CD4-positive, alpha-beta T cell treated with Interleukin-4 for 1 hour (primary cell): ENCODE measurements at places on chromosomes 12 and 14.
A peak's percentile ranks its signal among the peaks of the same experiment; 100 is the strongest.

DNA sequence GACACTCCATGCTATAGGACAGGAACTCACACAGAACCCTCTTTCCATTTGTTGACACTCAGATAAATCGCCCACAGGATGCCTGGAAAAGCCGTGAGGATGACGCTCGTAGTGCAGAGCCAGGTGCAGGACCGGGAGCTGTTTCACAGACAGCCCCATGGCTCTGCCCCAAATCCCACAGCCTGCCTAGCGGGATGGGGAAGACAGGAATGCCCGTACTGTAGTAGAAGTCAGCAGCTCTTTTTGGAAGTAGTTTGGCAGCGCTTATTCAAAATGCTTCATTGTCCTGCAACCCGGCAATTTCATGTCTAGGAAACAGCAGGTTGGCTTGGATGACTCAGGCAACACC is 41.6 kb downstream of the JAG2 start:
- no peak for DNase-seq

- no peak for DNase-seq
Observed at GRCh38 chr12:76976777-76977382, 88.5 kb downstream of the E2F7 start.

DNA sequence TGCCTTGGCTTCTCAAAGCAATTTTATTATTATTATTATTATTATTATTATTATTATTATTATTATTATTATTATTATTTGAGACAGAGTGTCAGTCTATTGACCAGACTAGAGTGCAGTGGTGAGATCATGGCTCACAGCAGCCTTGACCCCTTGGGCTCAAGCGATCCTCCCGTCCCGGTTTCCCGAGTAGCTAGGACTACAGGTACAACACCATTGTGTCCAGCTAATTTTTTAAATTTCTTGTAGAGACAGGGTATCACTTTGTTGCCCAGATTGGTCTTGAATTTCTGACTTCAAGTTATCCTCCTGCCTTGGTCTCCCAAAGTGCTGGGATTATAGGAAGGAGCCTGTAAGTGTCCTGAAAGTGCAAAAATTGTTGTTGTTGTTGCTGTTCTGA is 11.6 kb upstream of the AP4S1 start:
- DNase-seq: no peak

- DNase-seq: no peak
Observed at GRCh38 chr12:24754690-24755638, 193.9 kb downstream of the BCAT1 start.

DNA sequence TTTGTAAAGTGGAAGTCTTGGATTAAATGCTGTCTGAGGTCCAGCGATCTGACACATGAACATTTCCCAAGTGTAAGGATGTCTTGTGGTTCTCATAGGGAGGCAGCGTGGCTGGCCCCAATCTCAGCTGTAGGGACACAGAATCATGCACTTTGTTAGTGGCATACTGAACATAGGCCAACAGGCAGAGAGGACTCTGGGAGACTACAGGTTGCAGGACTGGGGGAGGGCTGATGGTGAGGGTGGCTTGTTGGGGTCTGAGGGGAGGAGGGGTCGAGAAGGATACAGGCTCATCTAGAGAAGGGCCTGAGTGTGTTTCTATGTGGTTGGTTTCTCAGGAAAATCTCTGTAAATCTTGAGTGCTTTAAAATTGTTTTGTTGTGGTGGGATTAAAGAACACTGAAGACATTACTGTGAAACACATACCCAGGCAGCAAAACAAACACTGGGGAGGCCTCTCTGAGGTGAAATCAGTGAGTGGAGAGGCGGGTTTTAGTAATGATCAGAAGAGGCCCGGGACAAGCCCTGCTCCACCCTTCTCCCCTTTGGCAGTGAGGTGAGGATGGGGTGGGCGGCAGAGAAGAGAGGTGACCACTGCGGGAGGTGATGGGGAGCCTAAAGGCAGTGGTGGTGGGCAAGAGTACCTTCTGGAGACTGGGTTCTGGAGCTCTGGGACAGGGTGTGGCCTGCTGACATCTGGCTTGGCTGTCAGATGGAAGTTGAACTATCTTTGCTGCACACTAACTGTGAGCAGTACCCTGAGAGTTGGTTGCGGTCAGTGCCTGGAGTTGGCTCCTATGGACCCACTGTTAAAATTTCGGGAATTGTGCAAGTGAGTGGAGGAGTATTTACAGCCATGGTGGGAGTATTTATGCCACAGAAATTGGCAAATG is 3.3 kb downstream of the NYNRIN start:
- no peak for DNase-seq

DNA sequence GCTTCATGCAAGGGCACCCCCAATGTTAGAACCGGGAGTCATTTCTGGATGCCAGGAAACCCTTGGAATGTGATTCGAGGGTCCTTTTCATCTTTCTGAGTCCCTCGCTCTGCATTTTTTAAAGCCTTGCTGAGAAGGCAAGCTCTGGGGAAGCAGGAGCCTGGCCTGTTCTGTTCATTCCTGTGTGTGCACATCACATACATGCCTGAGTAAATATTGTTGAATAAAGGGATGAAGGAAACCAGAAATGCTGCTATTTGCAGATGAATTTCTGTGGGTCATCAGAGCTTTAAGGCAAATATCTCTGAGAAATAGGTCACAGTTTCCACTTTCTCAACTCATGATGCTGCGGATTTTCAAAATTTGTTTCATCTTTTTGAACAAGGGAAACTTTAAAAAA is 170.1 kb downstream of the PAH start:
- DNase-seq: no peak

DNA sequence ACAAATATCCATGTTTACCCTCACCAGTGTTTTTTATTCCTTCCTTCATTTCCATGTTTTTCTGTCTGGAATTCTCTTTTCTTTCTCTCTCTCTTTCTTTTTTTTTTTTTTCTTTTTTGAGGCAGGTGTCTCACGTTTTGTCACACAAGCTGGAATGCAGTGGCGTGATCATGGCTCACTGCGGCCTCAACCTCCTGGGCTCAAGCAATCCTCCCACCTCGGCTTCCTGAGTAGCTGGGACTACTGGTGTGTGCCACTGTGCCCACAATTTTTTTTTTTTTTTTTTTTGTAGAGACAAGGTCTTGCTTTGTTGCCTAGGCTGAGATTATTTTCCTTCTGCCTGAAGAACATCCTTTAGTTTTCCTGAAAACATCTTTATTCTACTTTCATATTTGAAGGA is 15.0 kb upstream of the AMIGO2 start:
- no peak for DNase-seq

DNA sequence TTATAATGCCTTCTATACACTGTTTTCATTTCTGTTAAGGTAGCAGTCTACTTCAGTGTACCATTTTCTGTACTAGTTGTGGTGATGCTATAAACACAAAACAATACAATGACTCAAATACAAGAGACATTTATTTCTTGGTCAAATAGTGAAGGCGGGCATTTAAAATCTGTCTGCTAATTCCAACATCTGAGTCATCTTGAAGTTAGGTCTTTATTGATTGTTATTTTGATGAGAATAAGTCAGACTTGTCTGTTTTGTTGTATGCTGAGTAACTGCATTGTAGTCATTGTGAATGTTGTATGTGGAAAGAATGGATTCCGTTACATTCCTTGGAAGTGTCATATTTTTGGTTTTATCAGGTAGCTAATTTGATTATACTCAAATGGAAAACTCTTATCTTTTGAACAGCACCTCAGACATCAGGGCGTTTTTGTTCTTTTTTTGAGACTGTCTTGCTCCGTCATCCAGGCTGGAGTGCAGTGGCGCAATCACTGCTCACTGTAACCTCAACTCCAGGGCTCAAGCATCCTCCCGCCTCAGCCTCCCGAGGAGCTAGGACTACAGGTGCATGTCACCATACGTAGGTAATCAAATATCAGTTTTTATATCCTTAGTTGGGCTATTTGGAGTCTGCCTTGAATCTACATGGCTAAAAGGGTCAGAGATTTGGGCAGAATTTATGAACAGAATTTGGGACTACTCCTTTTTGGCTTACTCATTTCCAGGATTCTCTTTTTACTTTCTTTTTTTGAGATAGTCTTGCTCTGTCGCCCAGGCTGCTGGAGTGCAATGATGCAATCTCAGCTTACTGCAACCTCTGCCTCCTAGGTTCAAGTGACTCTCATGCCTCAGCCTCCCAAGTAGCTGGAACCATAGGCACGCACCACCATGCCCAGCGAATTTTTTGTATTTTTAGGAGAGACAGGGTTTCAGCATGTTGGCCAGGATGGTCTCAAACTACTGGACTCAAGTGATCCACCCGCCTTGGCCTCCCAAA is 56.8 kb downstream of the PAPLN start:
- DNase-seq: no peak

DNA sequence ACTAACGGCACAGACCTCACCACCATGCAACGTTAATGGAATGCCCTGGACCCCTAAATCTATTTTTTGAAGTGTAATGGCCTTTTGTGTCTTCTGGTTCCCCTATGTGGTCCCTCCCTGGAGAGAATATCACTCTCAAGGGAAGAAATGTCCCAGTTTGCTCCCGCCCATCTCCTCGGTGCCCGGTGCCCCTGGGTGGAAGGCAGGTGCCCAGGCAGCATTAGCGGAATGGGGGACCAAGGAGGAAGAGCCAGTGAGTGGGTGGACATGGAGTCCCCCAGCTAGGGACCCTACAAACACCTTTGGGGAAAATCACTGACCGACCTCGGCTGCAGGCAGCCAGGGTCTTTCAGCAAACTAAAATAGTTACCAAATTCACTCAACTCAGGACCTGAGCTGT is 212.1 kb upstream of the RTL1 start:
- no peak for DNase-seq

DNA sequence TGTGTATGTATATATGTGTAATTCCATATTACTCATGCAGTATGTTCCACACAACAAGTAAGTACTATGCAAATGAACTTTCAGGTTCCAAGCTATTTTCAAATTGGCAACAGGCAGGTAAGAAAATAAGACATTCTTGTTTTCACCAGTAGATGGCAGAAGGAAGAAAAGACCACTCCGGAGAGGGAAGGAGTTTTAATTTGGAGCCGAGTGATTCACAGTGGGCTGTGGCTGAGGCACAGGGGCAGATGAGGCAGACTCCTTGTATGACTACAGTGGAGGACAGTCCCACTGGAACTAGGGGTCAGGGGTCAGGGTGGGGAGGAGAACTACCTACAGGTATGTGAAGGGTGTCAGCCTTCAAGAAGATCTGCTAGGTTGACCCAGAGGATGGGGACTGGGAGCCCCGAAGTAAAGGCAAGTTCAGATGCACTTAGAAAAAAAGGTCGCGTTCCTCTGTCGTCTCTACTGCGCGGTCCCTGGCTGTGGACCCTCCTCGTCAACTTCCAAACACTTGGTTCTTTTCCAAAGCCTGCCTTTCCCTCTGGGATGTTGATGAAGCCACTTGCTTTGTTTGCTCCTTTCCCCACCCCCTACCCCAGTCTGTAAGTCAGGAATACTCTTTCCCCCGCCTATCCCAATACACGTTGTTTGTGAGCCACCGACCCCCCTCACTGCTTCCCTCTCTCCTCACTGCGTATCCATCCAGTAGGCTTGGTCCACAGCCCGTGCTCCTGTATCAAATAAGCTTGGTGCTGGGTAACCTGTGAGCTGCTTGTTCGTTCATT is 24.1 kb downstream of the DDX47 start:
- DNase-seq: peak; percentile 60

GRCh38 chr12:56014205-56014604 is 6.6 kb upstream of the IKZF4 start:
- DNase-seq: no peak

GRCh38 chr12:55671746-55672145 is 35.1 kb downstream of the OR10P1 start:
- no peak for DNase-seq

DNA sequence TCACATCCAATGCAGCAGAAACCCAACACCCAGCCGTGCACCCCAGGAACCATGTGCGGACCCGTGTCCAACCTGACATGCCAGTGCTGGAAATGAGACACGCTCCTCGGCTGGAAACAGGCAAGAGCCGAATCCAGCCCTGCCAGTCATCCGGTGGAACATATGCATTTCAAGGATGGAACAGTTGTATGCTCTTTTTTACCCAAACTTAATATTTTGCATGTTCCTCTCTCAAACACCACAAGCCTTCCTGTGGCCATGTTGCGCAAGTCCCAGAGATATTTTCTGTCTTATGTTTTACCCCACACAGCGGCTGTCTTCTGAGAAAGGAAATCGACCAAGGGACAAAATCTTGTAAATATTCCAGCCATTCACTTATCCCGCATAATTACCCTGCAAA is 196.9 kb downstream of the BCL11B start:
- no peak for DNase-seq

- DNase-seq: no peak
Observed at GRCh38 chr12:68805592-68806120, 2.3 kb upstream of the MDM2 start.

GRCh38 chr12:92912052-92912451 is 17.0 kb downstream of the EEA1 start:
- DNase-seq: peak; percentile 24

DNA sequence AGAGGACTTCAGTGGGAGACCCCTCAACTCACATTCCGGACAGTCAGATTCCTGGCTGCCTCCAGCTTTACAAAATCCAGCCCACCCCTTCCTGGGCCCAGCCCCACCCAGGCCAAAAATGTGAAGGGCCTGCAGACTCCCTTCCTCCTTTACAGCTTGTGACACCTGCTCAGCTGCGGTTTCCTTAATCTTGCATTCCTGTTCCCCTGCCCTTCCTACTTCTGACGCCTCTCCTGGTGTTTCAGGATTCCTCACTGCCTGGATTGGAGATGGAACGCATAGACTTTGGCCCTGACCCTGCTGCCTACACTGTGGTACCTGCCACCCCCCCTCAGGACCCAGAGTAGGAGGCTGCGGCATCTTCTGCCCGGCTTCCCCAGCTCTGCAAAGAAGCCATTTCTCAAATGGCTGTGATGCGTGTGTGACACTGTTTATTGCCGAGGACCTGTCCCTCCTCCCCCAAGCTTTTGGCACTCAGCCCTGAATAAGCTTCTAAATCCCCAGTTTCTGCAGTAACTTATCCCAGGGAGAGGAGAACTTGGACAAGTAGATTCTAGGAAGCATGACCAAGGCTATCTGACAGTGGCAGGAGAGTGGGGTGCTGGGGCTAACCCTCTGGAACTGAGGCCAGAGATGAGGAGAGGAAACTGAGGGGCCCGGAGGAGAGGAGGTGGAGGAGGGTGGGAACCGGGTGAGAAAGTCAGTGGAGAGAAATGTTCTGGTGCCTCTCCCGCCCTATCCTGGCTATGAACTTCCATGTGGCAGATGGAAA is 24.9 kb upstream of the BCDIN3D start:
- DNase-seq: no peak

DNA sequence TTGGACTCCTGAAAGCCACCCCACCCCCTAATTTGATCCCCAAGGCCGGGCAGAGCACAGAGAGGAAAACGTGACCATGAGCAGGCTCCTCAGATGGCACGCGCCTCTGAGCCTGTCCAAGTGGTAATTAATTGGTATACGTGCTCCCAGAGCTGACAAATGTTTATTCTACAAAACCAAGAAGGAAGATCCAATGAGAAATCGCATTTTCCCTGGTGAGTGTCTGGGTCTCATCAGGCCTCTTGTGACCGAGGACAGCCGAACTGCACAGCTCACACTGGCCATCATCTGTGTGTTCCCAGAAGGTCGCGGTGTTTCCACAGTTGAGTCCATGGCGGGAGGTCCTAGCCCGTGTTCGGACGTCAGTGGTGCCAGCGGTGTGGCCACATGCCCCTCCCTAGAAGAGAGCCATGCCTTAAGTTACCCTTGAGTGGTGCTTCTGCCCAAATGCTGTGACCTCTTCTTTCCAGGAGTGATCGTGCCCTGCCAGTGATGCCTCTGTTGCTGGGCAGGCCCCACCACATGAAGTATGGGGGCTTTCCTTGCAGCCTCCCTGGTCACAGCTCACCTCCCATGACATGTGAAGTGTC is 317.5 kb upstream of the RTL1 start:
- DNase-seq: no peak

- no peak for DNase-seq
Observed at GRCh38 chr14:60276347-60276746, 27.3 kb downstream of the PPM1A start.
